ENCODE measurements at places on chromosomes 11 and 22. TPM values are rescaled to one million over a fixed set of nuclear protein-coding genes. Genes with fewer than 3 reads are reported as not detected.

DNA sequence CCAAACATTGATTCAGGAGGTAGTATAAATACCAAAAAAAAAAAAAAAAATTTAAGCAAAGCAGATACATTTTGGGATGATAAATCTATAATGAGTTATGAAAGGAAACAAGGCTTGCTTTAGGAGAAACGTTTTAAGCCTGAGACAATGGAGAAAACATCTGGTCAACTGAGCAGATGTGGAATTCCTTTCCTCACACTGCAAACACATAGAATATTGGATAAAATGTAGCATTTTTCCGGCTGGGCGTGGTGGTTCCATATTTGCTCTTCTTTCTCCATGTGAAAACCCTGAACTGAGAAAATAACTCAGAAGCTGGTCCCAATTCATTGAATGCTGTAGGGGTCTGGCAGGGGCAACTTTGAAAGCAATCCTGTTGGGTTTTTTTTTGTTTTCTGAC lies 33.9 kb downstream of the ENDOD1 start:
- no peak for DNase-seq

DNA sequence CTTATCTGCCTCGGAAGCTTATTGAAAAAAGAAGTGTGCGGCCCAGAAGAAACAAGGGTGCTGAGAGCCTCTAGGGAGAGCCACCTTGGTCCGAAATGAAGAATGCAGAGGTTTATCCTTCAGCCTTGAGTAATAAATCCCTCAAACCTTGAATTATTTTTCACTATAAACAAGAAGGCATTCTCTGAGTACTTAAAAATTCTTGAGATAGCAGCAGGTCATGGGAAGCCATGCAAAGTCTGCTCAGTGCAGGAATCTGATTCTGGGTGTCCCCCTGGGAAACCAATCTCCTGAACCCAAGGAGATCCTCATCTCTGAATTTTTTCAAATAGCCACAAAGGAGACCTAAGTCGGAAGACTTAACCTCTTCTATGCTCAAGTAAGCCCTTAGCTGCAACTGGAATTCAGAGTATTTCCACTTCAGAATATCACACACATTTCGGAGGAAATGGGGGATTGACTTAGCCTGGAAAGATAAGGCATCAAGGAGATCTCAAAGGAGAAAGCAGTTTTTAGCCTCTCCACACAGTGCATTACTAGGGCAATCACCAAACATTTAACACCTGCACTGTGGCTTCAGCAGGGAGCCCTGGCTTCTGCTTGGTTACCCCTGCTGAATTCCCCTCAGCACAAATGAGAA lies 365.0 kb downstream of the ETS1 start:
- DNase-seq = no peak

Gene APBB1
- total RNA-seq = 23.7 TPM

Gene ANO1
- total RNA-seq = not detected

Gene GCAT
- total RNA-seq = 29.9 TPM
